ENCODE measurements at places on chromosomes 3 and 15.

DNA sequence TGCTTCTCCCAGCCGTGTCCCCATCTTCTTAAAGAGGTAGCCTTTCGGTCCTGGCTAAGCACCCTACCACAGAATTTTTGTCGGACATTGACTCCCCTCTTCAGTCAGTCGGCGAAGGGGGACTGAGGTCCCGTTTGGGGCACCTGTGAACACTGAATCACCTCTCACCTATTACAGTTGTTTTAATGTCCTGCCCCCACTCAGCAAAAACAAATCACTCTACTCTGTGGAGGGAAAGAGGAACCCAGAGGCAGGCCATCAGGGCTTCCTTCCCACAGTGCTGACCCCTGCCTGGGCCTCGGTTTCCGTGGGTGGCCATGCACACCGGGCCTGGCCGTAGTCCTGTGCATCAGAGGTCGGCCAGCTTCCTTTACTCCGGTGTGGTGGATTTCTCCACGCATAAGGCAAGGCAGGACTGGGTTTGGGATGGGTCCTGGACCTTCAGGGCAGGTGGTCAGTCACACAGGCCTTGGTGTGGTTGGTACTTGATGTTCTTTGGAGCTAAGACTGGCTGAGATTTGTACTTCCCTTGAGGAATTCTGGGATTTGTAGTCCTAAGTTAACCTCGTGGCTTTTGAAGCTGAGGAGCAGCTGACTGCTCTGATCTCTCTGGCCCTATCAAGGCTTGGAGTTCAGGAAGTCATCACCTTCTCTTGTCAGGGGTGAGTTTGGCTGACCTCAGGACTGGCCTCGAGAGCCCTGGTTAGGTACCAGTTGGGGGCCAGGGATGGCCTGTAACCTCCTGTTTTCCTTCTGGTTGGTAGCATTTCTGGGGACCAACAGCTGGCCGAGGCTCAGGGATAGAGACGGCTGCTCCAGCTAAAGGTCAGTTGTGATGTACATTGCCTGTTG lies 627 bp upstream of the FAM131A start:
- no peak for DNase-seq

DNA sequence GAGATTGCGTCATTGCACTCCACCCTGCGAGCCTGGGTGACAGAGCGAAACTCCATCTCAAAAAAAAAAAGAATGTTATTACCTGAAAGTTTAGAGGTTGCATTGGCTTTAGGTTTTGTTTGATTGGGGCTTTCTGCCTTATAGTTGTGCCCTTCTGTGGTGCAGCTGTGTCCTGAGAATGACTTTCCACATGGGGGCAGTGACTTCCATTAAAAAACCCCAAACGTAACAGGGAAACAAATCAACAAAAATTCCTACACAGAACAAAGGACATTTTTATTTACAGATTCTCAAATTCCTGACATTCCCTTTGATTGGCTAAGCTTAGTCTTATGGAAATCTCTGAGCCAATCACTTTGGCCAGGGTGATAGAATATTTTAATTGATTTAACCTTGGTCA lies 154.1 kb upstream of the GPR149 start:
- DNase-seq = no peak

DNA sequence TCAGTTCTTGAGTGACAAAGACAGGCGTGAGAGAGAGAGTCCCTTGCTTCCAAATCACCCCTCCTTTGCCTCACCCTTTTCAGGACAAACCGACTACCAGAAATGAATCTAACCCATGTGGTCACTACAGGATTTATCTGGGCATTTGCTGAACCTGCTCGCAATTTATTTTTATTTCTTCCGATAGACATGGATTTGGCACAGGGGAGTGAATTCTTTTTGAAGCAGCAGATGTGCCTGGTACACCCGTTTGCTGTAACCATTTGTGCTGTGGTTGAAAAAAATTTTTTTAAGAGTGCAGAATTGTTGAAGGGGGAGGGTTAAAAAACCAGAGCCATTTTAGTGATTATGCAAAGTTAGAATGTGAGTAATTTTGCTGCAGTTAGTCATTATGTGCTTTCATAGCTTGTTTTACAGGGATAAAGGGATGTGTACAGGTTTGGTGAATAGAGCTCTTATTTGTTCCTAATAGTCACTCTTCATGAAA lies 442.0 kb downstream of the LPP start:
- DNase-seq = no peak

DNA sequence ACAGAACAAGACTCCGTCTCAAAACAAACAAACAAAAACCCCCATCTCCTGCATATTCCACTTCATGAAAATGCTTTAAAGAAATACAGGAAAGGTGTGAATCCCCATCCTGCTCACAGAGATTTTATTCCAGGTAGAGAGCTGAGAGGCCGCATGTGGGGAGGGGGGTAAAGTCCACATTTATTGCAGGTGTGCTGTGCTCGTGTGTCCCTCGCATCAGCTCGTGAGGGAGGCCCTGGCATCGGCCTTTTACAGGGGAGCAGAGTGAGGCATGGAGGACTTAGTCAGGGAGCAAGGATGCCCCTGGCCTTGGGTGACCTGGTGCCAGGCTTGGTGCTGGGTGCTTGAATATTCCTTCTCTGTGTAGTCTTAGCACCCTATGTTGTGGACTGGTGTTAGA lies 413.5 kb upstream of the C2CD4B start:
- DNase-seq = no peak

DNA sequence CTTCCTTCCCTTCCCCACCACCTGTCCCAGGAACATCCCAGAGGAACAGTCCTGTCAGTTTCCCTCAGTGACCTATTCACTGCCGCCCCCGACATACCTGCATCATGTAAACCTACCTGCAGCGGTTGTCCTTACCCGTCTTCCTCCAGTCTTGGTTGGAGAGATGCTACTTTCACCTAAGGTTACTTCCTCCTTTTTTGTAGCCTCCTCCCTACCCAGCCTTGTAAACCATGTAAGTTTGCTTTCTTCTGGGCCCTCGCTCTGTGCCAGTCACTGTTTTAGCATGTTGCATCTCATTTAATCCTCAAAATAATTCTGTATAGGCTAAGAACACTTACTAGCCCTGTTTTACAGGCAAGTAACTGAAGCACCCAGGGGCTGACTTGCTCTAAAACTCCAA lies 58.3 kb downstream of the GPR171 start:
- DNase-seq = no peak

- DNase-seq = no peak
Observed at GRCh38 chr3:177238686-177239216, 41.5 kb upstream of the TBL1XR1 start.

- no peak for DNase-seq
Observed at GRCh38 chr15:100831467-100831866, 48.2 kb upstream of the ALDH1A3 start.

- DNase-seq = no peak
Observed at GRCh38 chr15:29936353-29937049, 114.2 kb upstream of the TJP1 start.

- no peak for DNase-seq
Observed at GRCh38 chr3:16707260-16707659, 102.0 kb upstream of the DAZL start.

DNA sequence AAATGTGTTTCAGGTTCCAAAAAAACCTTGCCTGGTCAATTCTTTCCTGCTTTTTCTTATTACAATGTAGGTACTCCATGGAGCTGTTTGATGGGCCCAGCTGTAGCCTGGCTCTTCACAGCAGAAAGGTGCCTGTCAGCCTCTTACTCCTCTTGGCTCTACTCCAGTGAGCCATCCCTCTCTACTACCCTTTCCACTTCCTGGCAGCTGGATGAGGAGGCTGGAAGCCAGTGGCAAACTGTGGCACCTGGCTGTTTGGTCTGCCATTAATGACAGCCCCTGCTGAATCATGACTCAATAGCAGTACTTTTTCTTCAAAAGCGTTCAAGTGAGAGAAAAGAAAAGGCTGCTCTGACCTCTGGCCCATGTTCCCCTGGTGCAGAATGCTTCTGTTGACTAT lies 618.1 kb downstream of the PYDC2 start:
- no peak for DNase-seq
